DMS79 treated with DMSO at 0.1 percent for 48 hours (cell line): ENCODE measurements at places on chromosomes 3 and 15.
A peak's percentile ranks its signal among the peaks of the same experiment; 100 is the strongest.

DNA sequence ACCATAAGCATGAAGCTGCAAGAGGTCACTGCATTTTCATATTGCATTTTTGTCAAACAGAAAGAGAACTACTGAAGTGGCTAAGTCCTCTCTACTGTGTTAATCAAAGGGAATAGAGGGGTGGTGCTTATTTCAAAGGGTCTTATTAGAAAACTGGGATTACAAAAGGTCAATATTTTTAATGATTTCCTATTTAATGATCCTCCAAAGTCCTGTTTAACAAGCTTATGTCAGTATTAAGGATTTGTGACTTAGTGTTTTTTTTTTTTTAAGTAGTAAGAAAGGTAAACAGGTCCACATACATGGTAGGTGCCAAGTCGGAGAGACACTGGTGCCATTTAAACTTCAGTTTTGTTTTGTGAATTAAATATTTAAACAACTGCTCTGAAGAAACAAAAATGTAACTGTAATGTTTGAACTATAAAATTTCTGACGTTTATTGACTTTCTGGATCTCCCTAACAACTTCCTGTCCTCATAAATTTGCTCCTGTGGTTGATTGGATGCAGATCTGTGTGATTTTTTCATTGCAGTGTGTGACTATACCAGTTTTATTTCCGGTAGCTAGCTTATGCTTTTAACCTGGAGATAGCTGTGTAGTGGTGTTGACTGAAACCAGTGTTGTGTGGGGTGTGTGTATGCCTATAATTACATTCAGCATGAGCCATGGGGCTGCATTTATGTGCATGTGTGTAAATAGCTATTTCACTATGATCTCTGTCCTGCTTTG is 8.6 kb upstream of the CACNA1D start:
- DNase-seq = no peak

- no peak for DNase-seq
Observed at GRCh38 chr3:42668793-42669217, 15.3 kb downstream of the ZBTB47 start.

DNA sequence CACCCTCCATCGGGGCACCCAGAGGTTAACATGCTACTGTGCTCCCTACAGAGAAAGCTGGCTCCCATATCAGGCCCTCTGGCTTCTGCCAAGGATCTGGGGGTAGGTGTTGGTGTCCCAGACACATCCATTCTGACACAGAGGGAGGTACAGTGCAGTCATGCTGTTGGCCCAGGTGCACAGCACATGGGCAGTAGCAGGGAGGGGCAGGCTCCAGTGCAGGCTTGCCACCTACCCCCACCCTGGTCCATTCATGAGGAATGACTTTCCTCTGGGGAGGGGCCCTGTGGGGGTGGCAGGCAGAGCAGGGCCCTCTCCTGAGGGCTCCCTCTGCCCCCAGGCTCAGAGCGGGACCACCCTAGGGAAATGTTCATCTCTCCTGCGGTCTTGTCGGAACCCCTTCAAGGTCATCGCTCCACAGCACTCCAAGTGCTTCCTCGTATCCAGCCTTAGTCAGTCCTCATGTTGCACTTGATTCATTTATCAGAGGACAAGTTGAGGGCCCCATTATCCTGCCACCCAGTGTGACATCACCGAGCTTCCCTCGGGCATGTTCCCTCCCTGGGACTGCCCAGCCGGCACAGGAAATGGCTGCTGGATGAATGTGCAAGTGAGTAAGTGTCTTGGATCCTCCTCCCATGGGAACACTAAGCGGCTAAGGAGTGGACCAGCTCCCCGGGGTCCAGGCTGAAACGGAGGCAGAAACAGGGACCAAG is 10.0 kb downstream of the DUSP7 start:
- DNase-seq = no peak

DNA sequence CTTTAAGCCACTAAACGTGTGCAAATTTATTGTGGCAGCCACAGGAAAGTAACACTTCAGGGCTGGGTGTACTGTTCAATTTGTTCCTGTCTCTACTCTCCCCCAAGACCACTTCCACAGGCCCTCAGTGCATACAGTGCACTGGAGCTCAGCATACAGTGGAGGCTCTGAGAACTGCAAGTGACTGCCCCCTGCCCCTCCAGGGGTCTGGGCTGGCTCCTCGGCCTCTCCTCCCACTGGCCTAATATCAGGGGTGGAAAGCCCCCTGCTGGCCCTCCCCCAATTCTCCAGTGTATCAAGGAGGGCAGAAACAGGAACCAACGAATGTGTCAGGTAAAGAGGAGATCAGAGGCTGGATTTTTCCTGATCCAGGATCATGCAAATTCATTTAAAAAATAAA is 19.9 kb upstream of the HEG1 start:
- no peak for DNase-seq

- no peak for DNase-seq
Observed at GRCh38 chr3:115662356-115662755, 39.0 kb downstream of the GAP43 start.

GRCh38 chr3:192812743-192813383 is 85.5 kb upstream of the FGF12 start:
- peak; percentile 44 for DNase-seq

- no peak for DNase-seq
Observed at GRCh38 chr3:49940667-49941249, 808 bp downstream of the RBM6 start.

DNA sequence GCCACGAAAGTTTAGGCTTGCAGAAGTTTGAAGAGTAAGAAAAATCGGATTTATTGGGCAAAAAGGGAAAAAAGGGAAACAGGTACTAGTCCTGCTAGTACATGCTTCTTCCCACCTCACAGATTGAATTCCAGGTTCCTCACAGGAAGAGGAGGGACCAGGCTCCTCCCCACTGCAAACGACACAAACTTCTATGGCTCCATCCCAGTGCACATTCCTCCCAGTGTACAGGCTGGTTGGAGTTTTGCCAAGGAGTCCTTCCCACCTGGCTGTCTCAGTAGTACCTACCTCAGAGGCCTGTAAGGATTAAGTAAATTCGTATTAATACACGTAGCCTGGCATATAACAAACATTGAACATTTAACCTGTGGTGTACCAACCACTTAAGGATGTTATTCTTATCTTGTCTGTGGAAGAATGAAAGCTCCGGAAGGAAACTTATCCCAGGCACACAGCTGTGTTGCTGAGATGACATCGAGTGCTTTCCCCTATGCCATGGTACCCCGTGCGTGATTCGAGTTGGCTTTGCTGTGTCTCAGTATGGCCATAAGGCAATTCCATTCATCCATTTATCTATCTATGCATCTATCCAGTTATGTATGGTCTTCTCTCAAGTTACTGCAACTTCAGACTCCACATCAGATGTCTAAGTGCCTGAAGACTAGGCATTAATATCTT is 294.3 kb downstream of the LRTM1 start:
- no peak for DNase-seq

GRCh38 chr15:55799291-55800212 is 56.6 kb upstream of the PRTG start:
- no peak for DNase-seq

- no peak for DNase-seq
Observed at GRCh38 chr3:55947406-55947805, 460.3 kb upstream of the WNT5A start.

GRCh38 chr15:66743703-66744536 is 41.9 kb downstream of the SMAD6 start:
- no peak for DNase-seq

DNA sequence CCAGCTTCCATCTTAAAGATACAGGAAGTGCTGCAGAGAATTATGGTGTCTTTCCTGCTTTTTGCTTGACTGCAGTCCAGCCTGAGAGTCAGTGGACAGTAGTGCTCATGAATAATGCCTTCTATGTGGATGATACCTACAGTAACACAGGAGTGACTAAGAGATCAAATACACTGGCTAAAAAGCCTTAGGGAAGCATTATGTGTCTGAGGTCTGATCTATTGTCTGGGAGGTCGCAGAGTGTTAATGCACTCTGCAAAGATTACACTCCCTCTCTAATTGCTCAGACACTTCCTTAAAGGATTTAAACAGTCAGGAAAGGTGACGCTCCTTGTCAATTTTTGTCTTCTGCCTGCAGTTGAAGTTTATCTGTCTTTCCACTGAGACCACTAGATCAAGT is 183.6 kb downstream of the MCTP2 start:
- DNase-seq = no peak

- DNase-seq = no peak
Observed at GRCh38 chr3:22704166-22704565, 499.0 kb upstream of the UBE2E2 start.

GRCh38 chr3:143535994-143536784 is 312.1 kb downstream of the SLC9A9 start:
- DNase-seq = no peak

DNA sequence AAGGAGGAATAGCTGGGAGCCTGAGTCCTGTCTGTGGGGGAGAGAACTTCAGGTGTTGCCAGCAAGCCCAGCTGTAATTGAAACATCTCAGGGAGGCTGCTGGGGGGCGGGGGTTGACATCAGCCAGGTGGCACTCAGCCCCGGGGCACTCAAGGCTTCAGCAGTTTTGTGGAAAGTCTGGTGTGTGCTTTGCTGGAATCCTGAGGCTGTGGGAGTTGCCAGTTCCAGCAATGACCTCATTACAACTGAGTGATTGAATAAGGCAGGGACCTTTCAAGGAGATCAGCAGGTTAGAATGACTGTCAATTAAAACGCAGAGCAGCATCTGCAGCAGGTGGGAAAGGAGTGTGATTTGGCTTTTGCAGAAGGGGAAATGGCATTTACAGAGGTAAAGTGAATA is 75.7 kb downstream of the FAM43A start:
- DNase-seq = peak; percentile 90

- no peak for DNase-seq
Observed at GRCh38 chr3:114394551-114394950, 100.7 kb downstream of the TIGIT start.

DNA sequence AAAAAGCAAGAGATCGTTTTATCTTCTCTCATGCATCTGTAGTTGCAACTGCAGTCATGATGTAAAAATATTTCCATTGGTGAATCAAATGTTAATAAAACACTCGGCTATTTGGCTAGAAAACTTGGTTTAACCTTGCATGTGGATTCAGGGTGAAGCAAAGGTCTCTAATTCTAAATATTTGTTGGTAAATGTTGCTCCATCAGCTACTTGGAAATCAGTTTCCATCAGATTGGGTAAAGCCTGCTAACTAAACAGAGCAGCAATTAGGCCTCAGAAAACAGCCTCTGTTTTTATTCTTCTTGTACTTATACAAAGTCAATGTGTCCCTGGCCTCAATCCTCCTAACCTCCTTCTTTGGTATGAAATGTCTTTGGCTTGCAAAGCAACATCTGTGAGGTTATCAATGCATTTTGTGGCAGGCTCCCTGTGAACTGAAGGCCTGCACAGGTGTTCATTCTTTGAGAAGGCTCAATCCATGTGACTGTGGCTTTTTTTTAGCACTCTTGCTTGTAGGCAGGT is 312.3 kb downstream of the WDR72 start:
- DNase-seq = no peak

- DNase-seq = no peak
Observed at GRCh38 chr3:153008226-153008625, 153.8 kb upstream of the RAP2B start.

DNA sequence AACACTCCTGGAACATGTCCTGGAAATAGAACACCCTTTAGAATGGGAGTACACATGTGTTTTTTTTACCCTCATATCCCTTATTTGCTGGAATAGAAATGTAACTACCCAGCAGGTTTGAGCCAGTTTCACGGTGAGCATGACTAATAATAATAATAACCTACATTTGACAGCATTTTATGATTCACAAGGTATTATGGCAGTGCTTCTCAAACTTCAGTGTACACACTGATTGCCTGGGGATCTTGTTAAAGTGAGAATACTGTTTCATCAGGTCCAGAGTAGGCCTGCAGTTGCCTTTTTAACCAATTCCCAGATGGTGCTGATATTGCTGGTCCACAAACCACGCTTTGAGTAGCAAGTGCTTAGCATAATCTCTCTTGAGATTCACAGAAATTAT is 63.9 kb downstream of the NFKBIZ start:
- no peak for DNase-seq

DNA sequence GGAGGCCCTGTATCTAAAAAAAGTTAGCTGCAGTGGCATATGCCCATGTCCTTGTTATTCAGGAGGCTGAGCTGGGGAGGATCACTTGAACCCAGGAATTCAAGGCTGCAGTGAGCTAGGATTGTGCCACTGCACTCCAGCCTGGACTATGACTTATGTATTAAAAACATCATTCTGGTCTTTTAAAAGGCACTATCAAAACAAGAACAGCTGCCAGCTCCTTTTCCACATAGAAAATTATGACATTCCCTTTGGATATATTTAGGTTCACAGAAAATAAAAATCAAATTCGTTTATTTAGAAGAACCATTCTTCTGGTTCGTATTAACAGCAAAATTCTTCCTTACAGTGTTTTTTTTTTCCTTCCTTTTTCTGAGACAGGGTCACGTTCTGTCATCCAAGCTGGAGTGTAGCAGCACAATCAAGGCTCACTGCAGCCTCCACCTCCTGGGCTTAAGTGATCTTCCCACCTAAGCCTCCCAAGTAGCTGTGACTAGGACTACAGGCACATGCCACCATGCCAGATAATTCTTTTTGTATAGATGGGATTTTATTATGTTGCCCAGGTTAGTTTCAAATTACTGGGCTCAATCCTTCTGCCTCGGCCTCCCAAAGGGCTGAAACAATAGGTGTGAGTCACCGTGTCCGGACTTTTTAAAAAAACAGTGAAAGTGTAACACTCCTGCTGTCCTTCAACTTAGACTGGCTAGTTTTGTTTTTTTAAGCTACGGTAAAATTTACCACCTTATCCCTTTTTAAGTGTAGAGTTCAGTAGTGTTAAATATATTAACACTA is 13.9 kb downstream of the ICE2 start:
- no peak for DNase-seq

DNA sequence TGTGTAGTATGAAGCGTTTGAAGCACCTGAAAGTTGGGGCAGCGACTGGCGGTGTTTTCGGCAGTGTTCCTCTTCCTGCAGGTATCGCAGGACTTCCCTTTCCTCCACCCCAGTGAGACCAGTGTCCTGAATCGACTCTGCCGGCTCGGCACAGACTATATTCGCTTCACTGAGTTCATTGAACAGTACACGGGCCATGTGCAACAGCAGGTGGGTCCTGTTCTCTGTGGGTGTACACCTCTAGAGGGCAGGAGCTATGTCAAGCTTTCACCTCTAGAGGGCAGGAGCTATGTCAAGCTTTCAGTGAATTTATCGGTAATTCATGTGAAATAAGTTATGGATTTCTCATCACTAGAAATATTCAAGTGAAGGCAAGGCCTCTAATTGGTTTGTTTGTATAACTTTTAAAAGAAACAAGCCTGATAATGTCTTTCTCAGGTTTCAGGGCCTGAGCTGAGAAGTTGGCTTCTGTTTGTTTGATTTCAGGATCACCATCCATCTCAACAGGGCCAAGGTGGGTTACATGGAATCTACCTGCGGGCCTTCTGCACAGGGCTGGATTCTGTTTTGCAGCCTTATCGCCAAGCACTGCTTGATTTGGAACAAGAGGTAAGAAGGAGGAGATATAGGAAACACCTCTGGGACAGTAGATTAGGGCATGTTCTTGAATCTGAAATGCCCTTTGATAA is 5.3 kb downstream of the TUBGCP4 start:
- no peak for DNase-seq
